ENCODE measurements at places on chromosomes 5 and 9. TPM values are rescaled to one million over a fixed set of nuclear protein-coding genes. Genes with fewer than 3 reads are reported as not detected.

- H3K4me1 ChIP-seq: peaks cover 3% of the 10 kb centered on the region
- H3K27ac ChIP-seq: no peak overlapping the region
- no peaks in the 10 kb centered on the region for H3K36me3 ChIP-seq
- no peak for DNase-seq
Observed at GRCh38 chr5:2249442-2249841, 366.7 kb upstream of the IRX4 start.

SEMA6A gene
- 84.2 TPM for total RNA-seq

- no peak overlapping the region for H3K4me3 ChIP-seq
- DNase-seq: no peak
- peaks cover 2% of the 10 kb centered on the region for H3K27me3 ChIP-seq
- no peaks in the 10 kb centered on the region for H3K4me1 ChIP-seq
Observed at GRCh38 chr5:36052538-36052937, 14.1 kb downstream of the UGT3A2 start.

GRCh38 chr9:119280740-119281485 is 88.3 kb downstream of the BRINP1 start:
- no peak for DNase-seq
- peaks cover 21% of the 10 kb centered on the region for H3K27me3 ChIP-seq

GRCh38 chr5:116436674-116437350 is 137.8 kb downstream of the SEMA6A start:
- no peak for DNase-seq
- peaks cover 58% of the 10 kb centered on the region for H3K4me1 ChIP-seq
- no peaks in the 10 kb centered on the region for H3K27me3 ChIP-seq
- H3K4me3 ChIP-seq: no peak overlapping the region

- peak overlapping the region; percentile 96 for H3K27ac ChIP-seq
- H3K4me1 ChIP-seq: peaks cover 32% of the 10 kb centered on the region
- H3K36me3 ChIP-seq: peaks cover 4% of the 10 kb centered on the region
- no peak for DNase-seq
- H3K4me3 ChIP-seq: no peak overlapping the region
- no peaks in the 10 kb centered on the region for H3K27me3 ChIP-seq
Observed at GRCh38 chr9:134408939-134409737, 82.9 kb downstream of the RXRA start.

DNA sequence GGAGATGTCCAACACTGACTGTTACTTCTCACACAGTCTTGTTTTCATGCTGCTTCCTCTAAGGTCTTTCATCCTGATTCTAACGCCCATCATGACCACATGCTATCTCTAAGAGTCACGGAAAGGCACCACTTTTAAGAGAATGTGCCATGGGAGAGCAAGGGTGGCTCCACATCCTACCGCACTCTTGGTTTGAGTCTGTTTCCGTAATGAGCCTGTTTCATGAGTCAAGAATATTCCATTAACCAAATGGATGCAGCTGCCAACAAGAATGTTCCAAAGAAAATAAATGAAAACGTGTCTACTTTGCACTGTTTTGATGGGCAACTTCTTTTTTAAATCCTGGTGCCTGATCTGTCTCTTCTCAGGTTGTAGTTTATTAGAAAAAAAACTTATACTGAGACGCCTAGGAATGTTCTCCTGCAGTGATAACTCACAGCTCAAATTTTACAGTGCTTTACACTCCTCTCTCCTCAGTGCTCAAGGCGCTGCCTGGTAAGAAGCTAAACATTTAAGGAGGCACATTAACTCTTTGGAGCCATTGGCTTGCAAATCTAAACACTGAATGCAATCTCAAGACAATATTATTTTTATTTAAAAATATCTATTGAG is 124.3 kb downstream of the FGF1 start:
- H3K4me3 ChIP-seq: no peak overlapping the region
- DNase-seq: no peak
- H3K27ac ChIP-seq: no peak overlapping the region
- H3K36me3 ChIP-seq: no peaks in the 10 kb centered on the region

GRCh38 chr5:75891020-75891419 is 173.8 kb upstream of the POC5 start:
- no peaks in the 10 kb centered on the region for H3K4me1 ChIP-seq
- H3K27ac ChIP-seq: no peak overlapping the region
- H3K4me3 ChIP-seq: no peak overlapping the region
- DNase-seq: no peak
- no peaks in the 10 kb centered on the region for H3K36me3 ChIP-seq

GRCh38 chr5:150595466-150596031 is 44.9 kb upstream of the SYNPO start:
- H3K4me3 ChIP-seq: peak overlapping the region; percentile 41
- no peak for DNase-seq
- no peaks in the 10 kb centered on the region for H3K36me3 ChIP-seq
- peaks cover 4% of the 10 kb centered on the region for H3K27me3 ChIP-seq
- peaks cover 55% of the 10 kb centered on the region for H3K4me1 ChIP-seq

All from type B pancreatic cell (in vitro differentiated cells).